ENCODE measurements at places on chromosomes 13 and 19. TPM values are rescaled to one million over a fixed set of nuclear protein-coding genes. Genes with fewer than 3 reads are reported as not detected.

EXOC3L2 gene
- 1.1 TPM for total RNA-seq

KIR3DL3 gene
- not detected for total RNA-seq

IGFL1 gene
- total RNA-seq = not detected

CYP2A6 gene
- not detected for total RNA-seq

SIGLEC5 gene
- not detected for total RNA-seq
